GM23248 (cell line): ENCODE measurements at places on chromosomes 6 and 20. TPM values are rescaled to one million over a fixed set of nuclear protein-coding genes. Genes with fewer than 3 reads are reported as not detected.

GRCh38 chr6:36724514-36725390, 27.1 kb downstream of the RAB44 start:
- peak; percentile 75 for DNase-seq

GRCh38 chr20:12598894-12599293, 409.9 kb upstream of the SPTLC3 start:
- DNase-seq: no peak

- DNase-seq: no peak
Measured at GRCh38 chr6:20461576-20461975, 59.9 kb downstream of the E2F3 start.

DNA sequence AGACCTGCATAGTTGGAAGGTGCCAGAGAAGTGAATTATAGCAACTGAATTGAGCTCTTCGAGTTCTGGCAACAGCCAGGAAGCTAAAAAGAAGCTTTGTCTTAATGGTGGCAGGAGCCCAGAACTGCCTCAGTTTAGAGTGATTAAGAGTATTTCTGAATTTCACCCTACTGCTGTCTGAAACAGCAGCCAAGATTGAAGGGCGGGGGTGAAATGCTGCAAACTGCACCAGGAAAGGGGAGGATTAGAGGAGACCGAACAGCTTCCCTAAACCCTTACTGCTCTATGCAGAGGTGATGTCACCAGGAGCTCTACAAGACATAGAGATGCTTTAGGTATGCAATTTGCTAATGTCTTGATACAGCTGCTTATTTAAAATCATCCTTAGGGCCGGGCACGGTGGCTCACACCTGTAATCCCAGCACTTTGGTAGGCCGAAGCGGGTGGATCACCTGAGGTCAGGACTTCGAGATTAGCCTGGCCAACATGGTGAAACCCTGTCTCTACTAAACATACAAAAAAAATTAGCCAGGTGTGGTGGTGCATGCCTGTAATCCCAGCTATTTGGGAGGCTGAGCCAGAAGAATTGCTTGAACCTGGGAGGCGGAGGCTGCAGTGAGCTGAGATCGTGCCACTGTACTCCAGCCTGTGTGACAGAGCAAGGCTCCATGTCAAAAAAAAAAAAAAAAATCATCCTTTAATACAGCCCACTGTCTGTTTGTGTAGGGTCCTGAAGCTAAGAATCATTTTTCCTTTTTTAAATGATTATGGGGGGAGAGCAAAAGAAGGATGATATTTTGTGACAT, 91.7 kb upstream of the IYD start:
- DNase-seq: no peak

DNA sequence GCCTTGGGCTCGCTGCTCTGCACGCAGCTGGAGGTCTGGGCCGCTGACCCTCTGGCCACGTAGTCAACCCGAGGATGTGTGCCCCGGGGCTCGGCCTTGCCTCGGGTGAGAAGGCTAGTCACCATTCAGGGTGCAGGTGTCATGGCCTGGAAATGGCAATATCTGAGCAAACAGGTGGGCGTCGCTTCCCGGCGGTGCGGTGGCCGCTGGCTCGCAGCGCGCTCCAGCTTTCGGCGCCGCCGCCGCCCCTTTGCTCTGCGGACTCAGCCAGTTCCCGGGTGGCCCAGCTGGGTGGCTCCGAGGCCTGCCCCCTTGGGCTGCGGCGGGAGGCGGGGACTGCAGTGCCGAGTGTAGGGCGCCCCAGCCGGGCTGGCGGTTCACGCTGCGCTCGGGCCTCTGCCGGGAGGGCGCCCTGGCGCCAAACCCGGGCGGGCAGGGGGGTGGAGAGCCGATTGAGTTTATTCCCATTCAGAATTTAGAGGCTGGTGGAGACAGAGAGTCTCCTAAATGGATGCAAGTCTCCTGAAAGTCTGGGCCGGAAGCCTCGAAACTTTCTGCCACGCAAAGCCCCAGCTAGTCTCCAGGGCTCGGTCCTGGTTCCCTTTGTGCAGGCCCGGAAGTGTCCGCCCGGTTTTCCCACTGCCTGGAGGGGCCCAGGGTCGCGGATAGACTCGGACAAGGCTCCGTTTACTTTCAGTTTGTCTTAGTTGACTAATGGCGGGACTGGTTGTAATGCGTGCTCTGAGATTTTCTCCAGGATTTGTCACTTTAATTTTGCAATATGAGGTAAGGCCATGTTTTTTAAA, 11.3 kb upstream of the TFAP2A start:
- peak; percentile 76 for DNase-seq

DNA sequence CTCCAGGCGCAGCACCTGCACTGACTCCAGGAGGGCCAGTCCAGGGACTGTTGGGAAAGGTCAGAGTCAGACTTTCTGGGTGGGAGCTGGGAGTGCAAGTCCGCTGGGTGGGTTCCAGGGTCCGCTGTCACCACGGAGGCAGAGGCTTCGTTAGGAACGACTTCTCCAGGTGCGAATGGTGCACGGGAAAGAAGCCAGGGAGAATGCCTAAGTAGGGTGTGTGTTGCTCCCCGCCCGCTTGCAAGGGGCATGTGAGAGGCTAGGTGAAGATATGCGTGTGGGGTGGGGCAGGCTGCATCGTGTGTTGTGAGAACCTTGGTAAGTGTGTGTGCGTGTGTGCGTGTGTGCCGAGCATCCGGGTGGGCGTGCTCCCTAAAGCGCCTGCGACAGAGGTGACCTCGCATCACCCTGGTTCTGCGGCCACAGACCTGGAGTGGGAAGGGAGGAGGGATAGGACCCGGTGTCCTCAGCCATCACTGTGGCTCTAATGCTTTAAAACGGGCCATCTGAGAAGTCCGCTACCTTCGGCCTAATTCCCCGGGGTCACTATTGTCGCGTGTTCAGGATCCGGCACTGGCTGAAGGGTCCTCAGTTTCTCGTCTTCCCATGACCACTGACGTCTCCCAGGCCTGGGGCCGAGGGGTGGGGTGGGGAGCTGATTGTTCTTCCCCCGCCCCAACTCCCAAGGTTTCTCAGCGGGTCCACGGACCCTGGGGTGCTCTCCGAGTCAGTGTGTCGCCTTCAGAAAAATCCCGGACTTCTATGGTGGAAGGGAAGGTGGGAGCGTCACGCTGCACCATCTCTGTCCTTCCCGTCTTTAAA, 6.1 kb downstream of the SLC32A1 start:
- DNase-seq: no peak

DNA sequence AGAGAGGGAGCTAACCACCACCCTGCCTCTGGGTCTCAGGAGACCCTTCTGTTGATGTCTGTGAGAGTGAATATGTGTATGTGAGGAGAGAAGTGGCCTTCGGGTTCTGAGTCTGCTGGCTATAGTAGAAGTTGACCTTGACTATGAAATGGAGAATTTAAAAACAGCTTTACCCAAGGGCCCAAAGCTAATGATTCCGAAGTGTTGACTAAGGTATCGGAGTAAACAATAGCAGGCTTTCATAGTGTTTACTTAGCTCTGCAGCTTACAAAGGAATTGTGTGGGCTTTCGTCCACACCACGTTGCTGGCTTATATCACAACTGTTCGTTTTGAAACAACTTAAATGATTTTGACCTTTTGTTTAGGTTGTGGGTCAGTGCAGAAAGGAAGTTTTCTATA, 126.5 kb upstream of the JAG1 start:
- no peak for DNase-seq

- DNase-seq: no peak
Measured at GRCh38 chr6:40832691-40833090, 206.3 kb downstream of the UNC5CL start.

DNA sequence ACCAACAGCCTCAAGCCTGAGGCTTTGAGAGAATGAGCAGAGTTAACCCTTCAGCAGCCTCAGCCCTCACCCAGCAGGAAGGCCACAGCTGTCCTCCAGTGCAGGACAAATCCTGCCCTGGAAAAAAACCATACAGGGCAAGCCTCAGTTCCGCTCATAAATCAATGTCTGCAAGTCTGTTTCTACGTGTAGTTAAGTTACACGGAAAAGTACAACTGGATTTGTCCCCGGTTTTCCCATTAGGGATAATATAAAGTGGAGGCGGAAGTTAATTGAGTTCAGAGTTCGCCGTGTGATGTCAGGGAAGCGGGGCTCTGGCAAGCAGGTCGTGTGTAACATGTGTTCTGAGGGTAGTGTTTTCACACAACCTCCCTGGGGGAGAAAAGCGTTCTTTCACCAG, 44.2 kb upstream of the EYA2 start:
- DNase-seq: no peak

- DNase-seq: peak; percentile 80
Measured at GRCh38 chr20:51195419-51195901, 172.6 kb upstream of the KCNG1 start.

GRCh38 chr6:130758813-130759212, 68.4 kb upstream of the SMLR1 start:
- no peak for DNase-seq

DNA sequence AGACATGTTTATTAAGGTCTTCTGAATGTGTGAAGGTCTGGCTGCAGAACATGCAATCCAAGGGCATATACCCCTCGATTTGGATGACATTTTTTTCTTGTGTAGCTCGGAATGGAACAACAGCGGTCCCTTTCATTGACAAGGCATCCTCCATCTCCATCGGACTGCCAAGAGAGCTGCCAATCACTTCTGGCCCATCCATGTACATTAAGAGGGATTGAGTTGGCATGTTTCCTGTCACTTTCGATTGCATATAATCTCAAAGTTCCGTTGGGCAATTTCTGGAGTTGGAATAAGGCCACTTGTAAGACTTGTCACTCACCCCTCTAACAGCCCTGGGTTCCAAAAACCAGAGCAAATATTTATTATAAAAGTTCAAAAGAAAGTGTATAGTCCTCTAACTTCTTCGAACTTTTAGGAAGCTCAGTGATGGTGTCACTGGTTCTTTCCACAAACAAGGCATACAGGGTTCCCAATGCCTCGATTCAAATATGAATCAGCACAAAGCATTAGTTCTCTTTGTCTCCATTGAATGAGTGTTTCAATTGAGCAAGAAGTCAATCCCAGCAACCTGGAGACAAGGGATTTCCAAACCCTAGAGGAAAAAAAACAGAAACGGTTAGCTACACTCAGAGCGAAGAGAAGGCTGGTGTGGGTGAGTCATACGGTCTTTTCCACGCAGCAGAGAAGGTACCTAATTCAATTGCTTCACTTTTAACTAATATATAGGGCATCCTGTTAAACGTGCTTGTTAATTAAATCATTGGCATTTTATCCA, 10.9 kb downstream of the ZNF217 start:
- peak; percentile 98 for DNase-seq

- DNase-seq: no peak
Measured at GRCh38 chr6:155197932-155198331, 65.9 kb upstream of the CLDN20 start.

- no peak for DNase-seq
Measured at GRCh38 chr6:167565884-167566599, 241.2 kb downstream of the TTLL2 start.

DNA sequence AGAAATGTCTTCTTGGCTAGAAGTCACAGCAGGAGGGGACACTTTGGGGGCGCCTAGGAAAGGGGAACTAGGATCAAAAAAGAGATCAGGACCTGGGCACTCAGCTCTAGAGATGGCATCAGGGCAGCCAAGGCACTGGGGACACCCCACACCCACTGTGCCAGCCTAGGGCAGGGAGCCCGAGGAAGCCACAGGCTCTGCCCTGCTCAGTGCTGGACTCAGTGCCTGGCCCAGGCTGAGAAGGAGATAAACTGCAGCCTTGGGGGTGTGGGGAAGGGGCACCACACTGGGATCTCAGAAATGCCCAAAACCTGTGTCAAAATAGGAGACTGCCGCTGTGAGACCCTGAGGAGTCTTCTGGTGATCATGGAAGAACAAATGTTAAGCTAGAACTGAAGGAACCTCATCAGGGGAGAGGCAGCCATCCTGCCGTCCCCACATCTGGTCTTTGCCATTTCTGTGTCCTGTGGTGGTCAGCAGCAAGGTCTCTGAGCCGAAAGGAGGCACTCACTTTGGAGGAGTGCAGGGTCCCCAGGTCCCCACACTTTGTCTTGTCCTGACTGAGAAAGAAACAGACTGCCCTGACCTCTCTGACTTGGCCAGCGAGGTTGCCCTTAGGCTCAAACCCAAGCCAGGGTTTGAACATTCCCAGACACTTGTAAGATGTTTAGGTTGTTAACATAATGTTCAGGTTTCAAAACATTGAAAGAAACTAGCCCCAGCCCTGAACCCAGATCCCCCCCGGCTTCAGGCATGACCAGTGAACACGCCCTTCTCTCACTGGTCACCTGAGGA, 2.3 kb downstream of the ARFRP1 start:
- DNase-seq: no peak

DNA sequence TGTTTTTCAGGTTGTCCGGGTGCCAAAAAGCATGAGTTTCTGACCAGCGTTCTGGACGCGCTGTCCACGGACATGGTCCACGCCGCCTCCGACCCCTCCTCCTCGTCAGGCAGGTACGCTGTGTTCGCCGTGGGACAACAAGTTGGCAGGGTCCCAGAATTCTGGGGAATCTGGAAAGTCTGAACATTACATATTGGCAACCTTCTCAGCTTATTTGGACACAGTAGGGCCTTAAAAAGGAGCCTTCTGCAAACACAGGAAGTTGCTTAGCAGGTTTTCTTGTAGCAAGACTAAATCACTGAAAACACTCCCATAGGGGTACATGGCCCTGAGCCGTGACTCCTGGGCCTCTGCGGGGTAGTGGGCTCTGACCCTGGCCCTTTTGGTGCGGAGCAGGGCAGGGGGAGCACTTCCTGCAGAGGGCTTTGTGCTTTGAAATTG, 209.7 kb downstream of the SMOC2 start:
- DNase-seq: no peak

- peak; percentile 74 for DNase-seq
Measured at GRCh38 chr6:158926414-158926813, 73.6 kb downstream of the RSPH3 start.

- peak; percentile 40 for DNase-seq
Measured at GRCh38 chr6:127775371-127775770, 125.5 kb downstream of the THEMIS start.

DNA sequence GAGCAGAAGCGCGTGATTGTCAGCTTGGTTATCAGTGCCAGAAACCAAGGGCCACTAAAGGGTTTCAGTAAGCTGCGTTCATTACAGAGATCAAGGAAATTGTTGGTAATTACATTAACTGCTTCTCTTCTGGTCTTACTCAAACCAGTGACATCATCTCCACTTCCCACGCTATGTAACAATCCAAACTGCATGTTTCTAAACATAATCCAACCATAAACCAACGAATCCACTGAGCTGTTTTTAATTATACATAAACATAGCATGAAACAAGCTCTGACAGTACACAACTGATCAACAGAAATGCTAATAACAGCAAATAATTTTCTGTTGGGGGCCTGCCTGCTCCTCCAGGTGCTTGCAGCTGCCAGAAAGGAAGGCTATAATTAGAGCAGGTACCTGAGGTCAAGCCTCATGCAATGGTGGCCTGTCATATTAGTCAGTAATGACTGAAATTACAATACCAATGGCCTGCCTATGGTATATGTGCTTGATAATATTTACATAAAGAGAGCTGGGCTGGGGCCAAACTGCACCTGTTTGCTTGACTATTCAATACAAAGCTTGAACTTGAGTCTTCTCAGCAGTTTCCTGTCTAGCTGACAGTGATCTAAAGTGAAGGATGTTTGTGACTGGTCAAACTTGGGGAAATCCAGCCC, 40.1 kb downstream of the ILRUN start:
- peak; percentile 87 for DNase-seq

GRCh38 chr6:162385980-162386379, 341.6 kb downstream of the PRKN start:
- peak; percentile 39 for DNase-seq

GRCh38 chr6:71582820-71583219, 294.2 kb downstream of the OGFRL1 start:
- no peak for DNase-seq

GRCh38 chr6:43331470-43331869, 22.8 kb upstream of the CRIP3 start:
- no peak for DNase-seq

Gene TMEM217
- 4.4 and 6.5 TPM in 2 replicates for polyA plus RNA-seq

Gene F13A1
- not detected in 2 replicates for polyA plus RNA-seq

Gene ZBTB46
- 0.33 and 0.38 TPM in 2 replicates for polyA plus RNA-seq

Gene TPX2
- polyA plus RNA-seq: 37.6 and 37.7 TPM in 2 replicates

Gene CYP24A1
- polyA plus RNA-seq: 0.37 and 0.43 TPM in 2 replicates

Gene TBXT
- polyA plus RNA-seq: not detected in 2 replicates

Gene BHLHE23
- not detected in 2 replicates for polyA plus RNA-seq

Gene UST
- polyA plus RNA-seq: 10.1 and 11.2 TPM in 2 replicates
